ENCODE measurements at places on chromosomes 7 and 10.

GRCh38 chr7:151720280-151720679 is 156.6 kb downstream of the PRKAG2 start:
- no peak for DNase-seq

- no peak for DNase-seq
Observed at GRCh38 chr7:131878777-131879176, 322.3 kb upstream of the PODXL start.

DNA sequence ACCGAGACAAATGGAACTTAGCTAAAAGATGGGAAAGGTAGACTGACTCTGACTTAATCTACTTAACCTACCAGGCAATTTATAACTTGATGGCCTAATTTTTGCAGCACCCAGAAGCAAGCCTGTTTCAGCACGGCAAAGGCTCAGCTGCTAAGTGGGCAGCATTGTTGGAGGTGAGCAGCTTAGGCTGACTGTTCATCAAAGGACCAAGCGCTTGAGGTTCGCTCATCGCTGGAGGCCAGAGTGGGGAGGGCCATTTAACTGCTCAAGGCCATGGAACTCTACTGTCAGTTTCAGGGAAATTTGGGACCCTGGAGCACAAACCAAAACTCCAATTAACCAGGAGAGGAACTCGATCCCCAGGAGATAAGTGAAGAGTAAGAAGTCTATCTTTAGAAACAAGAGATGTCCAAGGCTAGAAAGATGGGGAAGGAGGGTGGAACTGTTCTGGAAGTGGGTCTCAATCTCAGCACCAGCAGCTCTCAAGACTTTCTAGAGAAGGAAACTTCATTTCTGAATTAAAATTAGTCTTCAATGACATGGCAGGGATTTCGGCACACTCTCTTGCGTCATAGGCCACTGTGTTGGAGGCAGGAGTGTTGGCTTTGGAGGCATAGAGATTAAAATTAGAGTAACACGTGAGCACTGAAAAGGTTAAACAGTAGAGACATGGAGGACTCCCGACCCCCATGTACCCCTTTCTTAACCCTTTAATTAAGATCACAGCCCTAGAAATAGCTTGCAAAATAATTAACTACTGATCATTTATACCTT is 43.1 kb downstream of the EGFR start:
- no peak for DNase-seq

DNA sequence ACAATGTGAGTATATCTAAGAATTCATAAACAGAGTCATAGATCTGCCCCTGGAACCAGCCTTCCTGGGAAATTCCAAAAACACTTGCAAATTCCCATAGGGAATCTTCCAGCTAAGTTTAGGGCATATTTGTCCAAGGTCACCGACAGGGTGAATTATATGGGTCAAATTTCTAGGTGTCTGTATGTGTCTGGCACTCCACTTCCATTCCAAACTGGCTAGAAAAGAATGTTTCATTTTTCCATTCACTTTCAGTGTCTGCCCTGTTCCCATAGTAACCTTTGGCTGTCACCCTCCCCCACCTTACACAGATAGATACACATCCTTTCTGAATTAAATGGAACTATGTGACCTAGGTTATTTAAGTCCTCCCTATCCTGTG is 230.9 kb downstream of the CREB5 start:
- DNase-seq = no peak

DNA sequence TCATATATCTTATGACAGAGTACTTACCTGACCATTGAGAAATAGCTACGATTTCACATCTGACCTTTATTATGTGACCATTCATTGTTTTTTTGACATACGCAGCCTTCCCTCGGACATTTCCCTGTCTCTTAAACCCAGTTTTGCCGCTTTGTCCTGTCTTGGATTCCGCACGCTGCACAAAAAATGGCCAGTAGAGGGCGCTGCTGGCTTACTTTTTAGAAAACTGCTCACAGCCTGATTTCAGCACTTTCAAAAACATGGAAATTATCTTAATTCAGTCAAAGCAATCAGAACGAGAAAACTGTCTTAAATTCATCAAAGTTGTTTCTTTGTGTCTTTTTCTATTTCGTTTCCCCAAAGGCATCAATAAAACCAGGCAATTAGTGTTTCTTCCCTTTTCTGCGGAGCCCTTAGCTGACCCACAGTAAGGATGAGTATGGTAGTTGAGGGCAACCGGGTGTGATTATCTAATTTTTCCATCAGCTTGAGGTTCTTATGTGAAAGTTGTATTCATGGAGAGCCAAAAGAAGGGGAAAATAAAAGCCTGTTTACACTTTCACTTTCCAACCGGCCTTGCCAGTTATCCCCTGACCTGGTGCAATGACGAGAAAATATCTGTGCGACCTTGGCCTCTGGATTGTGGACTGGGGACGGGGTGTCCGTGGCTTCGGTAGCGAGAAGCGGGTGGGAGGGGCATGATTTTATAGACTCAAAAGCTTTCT is 144.4 kb downstream of the DYNC1I1 start:
- peak; percentile 80 for DNase-seq

GRCh38 chr7:100130608-100131453 is 4.1 kb downstream of the MBLAC1 start:
- peak; percentile 89 for DNase-seq

DNA sequence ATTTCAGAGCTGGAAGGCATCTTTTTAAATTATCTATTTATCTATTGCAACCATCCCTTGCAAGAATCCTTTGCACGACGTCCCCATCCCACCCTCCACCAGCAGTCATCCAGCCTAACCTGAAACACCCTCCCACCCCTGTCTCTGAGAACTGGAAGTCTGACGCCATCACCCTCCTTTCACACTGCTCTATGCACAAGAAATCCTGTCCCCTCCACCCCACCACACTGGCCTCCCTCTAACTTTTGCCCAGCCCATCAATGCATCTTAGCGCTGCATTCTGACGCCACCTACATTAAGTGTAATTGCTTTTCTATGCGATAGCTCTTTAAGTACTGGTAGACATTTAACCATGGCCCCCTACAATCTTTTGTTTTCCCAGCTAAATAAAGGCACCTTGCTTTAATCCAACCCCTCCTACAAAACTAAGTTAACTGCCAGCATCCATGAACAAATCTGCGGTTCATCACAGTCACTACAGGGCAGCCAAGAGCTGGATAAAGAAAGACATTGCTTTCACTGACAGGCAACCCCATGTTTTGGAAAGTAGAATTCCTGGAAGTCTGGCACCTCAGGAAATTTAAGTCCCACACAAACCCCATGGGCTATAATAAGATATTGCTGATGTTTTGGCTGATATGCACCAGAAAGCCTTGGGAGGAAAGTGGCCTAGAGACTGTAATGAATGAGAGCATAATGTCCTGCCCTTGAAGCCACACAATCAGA is 128.0 kb downstream of the GLI3 start:
- no peak for DNase-seq

DNA sequence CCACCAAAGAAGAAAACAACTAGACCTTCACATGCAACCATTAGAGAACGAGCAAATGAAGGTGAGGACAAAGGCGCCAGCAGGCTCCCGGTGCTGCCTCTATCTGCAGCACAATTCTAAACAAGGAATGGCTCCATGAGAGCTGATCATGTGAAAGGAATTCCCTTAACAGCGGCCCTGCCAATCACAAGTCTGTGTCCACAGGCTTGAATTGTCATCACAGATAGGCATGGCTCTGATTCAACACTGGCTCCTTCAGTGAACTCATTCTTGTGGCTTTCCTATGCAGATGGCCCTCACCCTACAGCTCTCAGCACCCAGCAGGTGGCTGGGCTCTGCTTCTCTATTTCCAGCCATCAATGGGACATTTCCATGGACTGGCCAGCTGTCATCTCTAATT is 36.2 kb downstream of the LAMB1 start:
- DNase-seq = no peak

DNA sequence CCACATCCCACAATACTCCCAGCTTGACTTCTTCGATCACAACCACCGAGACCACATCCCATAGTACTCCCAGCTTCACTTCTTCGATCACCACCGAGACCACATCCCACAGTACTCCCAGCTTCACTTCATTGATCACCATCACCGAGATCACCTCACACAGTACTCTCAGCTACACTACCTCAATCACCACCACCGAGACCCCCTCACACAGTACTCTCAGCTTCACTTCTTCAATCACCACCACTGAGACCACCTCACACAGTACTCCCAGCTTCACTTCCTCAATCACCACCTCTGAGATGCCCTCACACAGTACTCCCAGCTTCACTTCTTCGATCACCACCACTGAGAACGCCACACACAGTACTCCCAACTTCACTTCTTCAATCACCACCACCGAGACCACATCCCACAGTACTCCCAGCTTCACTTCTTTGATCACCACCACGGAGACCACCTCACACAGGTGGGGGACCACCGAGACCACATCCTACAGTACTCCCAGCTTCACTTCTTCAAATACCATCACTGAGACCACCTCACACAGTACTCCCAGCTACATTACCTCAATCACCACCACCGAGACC is 8.6 kb downstream of the MUC3A start:
- no peak for DNase-seq

- no peak for DNase-seq
Observed at GRCh38 chr7:129366-130221, 62.8 kb upstream of the FAM20C start.

DNA sequence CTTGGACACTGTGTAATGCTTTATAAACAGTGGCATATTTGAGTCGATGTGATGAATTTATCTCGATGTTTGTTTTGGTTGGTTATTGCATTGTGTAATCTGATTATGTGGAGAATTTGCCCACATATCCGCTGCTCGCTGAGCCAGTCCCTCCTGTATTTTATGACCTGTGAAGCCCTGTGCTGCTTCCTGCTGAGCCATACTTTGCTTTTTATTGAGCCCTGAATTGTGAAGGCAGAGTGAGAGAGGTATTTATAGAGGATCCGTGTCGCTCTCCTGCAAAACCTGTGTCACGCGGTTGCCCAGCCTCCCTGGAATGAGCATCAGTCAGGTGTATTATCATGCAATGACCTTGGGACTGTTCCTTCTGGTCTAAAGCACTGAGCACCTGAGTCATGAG is 253.7 kb downstream of the ARHGAP21 start:
- no peak for DNase-seq

DNA sequence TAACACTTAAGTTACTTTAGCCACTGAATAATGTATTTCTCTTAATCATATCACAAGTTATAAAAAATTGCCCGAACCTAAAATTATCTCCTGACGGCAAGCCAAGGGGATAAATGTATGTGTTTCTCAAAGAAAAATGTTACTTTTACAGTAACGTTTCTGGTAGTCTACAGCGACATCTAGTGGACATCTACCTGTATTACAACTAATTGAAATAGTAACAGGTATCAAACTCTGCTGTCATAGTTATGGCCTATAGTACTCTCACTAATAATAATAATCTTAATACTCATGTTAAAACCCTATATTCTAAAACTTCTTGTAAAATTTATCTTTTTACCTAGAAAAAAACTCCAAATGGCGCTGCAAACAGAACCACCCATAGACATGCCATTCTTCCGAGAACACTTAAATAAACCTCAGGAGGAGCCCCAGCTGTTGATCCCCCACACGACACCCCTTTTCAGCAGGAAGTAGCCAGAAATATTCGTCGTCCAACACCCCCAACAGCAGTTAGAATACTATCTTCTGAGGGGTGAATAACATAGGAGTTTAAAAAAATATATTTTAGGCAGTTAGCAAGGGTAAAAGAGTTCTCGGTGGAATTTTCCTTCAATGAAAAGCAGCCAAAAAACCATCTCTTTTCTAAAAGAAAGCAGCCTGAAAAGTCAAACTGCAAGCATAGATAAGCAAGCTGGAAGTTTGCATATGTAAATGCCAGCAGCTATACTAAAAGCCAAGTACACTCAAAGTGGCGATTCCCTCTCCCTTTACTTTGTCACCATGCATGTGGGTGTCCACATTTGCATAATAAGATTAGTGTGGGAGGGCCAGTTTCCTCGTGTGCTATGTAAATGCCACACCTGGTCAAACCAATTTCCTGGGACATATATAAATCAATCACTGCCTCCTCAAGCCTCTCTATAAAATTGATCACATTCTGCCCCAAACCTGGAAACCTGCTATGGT is 40.5 kb upstream of the ZNF107 start:
- DNase-seq = no peak

DNA sequence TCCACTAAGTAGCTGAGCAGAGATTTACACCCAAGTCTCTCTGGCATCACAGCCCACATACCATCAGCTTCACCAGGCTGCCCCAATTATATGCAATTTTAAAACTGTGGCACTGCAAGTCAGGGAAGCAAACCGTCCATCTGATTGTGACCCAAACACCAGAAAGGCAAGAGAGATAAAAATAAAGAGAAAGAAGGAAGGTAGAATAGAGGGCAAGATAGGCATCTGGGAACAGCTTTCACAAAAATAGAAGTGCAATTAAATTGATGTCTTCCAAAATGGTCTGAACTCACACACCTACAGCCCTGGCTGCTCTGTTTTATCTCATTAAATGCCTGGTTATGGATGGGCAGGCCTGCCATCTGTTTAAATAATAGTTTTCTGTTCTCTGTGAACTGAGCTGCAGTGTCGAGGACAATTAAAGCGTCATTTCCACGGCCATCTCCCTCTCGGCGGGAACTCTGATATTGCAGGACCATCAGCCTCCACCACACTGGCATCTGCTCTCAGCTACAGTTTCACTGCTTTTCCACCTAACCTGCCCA is 509.1 kb downstream of the INHBA start:
- DNase-seq = no peak

GRCh38 chr10:77604941-77605351 is 32.7 kb downstream of the KCNMA1 start:
- DNase-seq = no peak

- DNase-seq = no peak
Observed at GRCh38 chr7:66790196-66790595, 49.7 kb downstream of the RABGEF1 start.

GRCh38 chr10:97740613-97741012 is 3.7 kb downstream of the ZFYVE27 start:
- no peak for DNase-seq

- no peak for DNase-seq
Observed at GRCh38 chr10:129426606-129427005, 40.4 kb upstream of the MGMT start.

DNA sequence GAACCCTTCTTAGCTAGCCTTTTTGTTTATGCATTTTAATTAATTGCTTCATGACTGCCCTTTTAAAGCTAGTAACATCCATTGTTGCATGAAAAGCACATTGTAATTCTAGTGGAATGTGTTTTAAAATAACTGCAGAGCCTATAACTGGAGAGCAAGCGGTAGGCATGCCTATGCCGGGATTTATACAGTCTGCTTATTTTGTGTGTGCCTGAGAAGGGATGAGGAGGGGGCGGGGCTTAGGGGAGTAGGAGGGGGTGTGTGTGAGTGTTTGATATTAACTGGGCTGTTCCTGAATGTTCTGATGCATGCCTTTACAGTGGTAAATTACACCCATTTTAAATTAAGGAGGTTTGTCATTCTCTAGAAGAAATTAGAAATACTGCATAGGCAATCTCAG is 208.1 kb downstream of the TCF7L2 start:
- no peak for DNase-seq

DNA sequence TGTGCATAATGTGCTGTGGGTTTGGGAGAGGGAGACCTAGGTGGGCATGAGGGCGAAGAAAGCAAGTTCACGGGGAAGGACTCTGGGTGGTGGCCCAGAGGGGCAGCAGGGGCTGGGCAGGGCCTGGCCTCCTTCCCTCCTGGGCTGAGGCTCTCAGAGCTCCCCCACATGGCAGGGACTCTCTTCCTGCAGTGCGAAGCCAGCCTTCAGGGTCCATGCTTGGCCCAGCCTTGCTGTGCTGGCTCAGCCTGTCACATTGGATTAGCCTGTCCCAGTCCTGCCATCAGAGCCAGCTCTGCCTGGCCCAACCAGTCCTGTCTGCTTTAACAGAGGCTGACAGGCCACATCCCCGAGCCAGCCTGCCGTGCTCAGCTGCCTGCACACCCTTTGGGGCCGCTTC is 20.4 kb upstream of the ZNF488 start:
- DNase-seq = peak; percentile 60

All from type B pancreatic cell (in vitro differentiated cells).